ENCODE measurements at places on chromosomes 1 and 21.

GRCh38 chr21:46322351-46323226 is 1.1 kb downstream of the C21orf58 start:
- DNase-seq, result peak; percentile 21

GRCh38 chr21:44049182-44049581 is 37.1 kb downstream of the TRAPPC10 start:
- no peak for DNase-seq

DNA sequence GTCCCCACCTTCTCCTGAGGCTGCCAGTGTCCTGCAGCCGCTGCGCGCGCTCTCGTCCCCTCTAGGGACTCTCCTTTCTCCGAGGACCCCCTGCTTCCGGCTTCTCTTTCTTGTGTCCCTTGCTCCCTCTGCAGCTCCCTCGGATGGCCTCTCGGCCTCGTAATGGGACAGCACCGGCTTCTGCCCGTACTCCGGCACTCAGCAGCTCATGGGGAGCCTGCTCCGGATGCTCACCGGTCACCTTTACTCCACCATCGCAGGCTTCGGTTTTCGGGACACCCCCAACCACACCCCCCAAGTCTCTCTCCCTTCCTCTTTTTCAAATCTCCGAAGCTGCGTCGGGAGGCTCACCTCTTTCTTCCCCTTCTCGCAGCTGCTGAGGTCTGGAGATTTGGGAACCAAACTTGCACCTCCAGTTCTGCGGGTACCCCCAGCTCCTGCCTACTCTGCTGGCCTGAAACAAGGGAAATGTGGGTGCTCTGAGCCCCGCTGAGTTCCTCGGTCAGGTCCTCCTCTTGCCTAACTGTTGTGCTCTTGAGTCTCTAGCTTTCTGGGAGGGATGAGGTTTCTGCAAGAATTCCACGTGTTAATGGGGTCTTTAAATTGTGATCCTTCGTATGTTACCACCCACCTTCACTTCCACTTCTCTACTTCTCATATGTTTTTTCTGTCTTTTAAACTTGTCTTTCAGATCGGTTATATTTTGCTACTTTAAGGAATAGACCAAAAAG is 930 bp downstream of the CDC14A start:
- DNase-seq, result peak; percentile 28

GRCh38 chr21:25862112-25862511 is 127.3 kb downstream of the GABPA start:
- no peak for DNase-seq

DNA sequence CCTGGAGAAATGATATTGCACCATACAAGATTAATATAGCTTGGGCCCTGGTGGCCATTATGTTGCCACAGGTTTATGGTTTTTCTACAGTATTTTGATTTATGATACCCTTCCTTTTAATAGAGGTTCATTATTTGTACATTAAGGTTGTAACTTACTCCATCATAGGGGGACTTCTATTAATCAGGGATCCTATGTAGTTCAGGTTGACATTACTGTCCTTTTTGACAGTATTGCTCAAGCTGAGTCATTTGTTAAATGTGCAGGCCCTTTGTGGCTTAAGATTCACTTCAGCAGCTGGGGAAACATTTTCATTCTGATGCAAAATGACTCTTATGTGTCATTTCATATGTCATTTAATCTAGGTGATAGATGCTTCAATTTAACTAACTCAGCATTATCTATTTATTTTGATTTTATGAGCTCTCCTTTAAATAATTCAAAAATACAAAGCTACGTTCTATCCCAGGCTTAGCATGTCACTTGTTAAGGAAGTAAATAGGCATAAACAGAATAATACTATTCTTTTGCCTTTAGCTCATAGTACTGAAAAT is 686.9 kb upstream of the NCAM2 start:
- peak; percentile 43 for DNase-seq

DNA sequence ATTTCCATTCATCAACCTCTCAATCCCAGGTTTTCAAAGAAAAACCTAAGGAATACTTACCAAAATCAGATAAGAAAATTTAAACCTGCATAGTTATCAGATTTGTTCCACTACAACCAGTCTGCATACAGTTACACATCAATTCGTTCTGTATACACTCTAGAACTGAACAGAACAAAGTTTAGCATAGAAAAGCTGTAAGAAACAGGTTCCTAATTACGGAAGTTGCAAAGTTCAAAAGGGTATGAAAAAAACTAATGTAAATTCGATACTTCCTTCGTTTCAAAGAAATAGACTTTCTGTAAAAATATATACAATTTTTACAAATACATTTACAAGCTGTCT is 3.1 kb downstream of the MCL1 start:
- DNase-seq, result no peak

DNA sequence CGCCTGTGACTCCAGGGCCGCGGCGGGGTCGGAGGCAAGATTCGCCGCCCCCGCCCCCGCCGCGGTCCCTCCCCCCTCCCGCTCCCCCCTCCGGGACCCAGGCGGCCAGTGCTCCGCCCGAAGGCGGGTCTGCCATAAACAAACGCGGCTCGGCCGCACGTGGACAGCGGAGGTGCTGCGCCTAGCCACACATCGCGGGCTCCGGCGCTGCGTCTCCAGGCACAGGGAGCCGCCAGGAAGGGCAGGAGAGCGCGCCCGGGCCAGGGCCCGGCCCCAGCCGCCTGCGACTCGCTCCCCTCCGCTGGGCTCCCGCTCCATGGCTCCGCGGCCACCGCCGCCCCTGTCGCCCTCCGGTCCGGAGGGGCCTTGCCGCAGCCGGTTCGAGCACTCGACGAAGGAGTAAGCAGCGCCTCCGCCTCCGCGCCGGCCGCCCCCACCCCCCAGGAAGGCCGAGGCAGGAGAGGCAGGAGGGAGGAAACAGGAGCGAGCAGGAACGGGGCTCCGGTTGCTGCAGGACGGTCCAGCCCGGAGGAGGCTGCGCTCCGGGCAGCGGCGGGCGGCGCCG is at the start of gene SIM2:
Gene SIM2 (plus strand): TSS at position 135 of the 565 bp plus-strand sequence. CDS start 632 bp downstream, outside the sequence.
- no peak for DNase-seq

GRCh38 chr1:226061068-226061840 is 1.3 kb upstream of the H3-3A start:
- DNase-seq, result peak; percentile 35

DNA sequence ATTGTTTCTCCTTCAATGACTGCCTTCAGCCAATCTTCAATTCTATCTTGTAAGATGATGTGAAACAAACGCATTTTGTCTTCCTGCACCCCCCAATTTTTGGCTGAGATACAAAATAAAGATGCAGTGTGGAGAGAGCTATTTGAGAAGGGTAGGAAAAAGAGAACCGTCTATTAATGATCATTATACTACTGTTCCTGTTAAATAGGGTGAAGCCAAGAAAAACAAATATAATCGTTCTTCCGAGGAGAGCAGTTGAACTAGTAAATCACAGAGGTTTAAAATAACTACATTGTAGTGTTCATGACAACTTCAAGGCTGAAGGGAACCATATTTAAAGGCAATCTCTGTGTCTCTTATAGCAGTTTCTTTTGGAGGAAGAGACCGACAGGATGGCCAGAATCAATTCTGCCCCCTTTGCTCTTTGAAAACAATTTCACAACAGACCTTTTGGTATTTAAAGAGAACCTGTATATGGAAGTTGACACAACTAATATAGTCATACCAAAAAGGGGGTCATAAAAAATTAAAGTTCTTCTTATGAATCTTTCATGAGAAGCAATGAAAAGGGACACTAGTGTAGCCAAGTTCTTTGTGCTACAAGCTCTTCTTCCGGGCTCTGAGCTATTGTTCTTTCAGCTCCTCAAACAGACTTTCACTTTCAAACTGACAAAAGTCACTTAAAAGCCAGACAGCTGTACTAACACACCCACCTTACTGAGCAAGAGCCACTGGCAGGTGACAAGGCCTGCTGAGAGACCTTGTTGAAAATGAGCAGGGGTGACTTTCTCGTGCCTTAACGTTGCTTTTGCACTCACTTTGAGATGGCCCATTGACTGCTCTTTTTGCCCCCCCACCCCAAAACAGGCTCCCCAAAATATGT is 30.9 kb downstream of the PROX1 start:
- peak; percentile 86 for DNase-seq

GRCh38 chr1:226548256-226549093 is at the start of gene STUM:
Gene STUM, plus strand, starts transcription at chr1:226548764. Its CDS starts 141 bp downstream, at chr1:226548905.
- DNase-seq, result peak; percentile 57

- DNase-seq, result no peak
Observed at GRCh38 chr1:16612332-16613172, 812 bp downstream of the NBPF1 start.

GRCh38 chr21:16085421-16085820 is 355.6 kb downstream of the USP25 start:
- no peak for DNase-seq

DNA sequence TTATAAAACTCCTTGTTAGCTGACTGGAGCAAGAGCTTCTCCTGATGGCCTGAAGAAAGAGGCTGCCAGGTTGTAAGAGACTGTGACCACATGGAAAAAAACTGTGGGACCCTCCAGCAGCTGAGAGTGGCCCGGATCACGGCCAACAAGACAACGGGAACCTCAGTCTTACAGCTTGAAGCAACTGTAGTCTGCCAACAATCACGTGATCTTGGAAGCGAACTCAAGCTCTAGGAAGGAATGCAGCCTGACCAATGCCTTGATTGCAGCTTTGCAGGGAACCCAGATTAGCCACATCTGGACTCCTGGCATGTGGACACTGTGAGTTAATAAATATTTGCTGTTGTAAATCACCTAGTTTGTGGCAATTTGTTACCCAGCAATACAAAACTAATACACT is 442.6 kb upstream of the PRMT6 start:
- no peak for DNase-seq

GRCh38 chr1:225863167-225863566 is 19.0 kb downstream of the TMEM63A start:
- DNase-seq, result no peak

DNA sequence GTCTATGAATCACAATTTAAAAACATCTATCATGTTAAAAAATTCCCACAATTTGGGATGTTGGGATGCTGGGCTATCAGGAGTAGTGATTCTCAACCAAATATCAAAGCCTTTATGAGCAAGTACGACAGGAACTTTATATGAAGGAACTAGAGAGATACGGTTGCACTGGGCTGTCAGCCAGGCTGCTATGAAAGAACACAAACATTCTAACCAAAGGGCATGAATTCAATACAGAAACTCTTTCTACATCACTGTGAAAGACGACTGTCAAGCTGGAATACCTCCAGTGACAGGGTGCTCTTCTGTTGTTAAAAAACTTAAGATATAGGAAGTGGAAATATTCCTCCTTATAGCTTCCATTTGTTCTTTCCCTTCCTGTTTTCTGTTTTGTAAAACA is 9.8 kb downstream of the CACNA1E start:
- DNase-seq, result no peak

DNA sequence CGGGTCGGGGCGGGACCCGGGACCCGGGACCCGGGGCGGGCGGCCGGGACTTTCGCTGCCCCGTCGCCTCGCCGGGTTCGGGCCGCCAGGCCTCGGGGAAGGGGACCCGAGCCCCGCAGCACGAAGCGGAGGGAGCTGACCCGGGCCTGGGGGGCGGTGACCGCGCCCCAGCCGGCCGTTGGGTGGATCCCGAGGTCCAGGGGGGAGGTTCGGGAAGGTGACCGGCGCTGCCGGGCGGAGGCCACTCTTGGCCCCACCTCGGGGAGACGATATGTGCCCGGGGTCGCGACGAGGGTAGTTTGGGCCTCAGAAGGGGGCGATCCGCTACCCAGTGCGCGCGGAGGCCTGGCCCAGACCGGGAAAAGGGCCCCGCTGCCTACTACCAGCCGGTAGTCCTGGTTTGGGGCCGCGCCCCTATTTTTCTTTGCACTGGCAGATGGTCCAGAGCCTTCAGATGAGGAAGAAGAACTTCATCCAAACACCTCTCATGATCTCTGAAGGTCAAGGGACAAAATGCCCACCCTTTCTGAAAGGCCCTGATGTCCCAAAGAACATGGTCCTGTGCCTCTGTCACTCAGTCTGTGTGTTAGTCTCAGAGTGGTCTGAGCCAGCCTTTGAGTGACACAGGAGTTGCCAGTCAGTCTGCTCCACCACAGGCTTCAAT is 766 bp downstream of the AGO4 start:
- no peak for DNase-seq

DNA sequence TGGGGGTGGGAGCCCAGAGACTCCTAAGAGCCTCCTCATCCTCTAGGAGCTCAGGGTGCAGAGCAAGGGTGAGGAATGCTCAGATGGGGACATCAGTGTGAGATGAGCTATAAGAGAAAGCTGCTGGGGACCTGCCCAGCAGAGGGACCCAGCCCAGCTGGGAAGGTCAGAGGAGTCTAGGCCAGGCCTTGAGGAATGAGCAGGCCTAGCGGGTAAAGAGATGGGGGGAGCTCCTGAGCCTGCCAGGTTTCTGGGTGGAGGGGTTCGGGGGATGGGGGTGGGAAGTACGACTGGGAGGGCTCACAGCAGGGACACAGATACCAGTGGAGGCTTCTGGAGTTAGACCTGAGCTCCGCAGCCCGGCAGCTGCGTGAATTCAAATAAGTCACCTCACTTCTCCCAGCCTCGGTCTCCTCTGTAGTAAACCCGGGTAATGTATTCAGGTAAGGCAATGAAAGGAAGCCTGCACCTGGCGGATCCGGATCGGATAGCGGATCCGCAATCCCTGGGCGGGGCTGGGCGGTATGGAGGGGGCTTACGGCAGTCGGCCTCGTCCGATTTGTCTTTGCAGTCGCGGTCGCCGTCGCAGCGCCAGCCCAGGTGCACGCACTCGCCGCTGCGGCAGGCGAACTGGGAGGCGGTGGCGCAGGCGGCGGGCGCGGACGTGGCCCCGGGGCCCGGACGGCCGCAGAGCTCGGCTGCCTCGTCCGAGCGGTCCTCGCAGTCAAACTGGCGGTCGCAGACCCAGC is 38.0 kb upstream of the MAGOH start:
- DNase-seq, result no peak

DNA sequence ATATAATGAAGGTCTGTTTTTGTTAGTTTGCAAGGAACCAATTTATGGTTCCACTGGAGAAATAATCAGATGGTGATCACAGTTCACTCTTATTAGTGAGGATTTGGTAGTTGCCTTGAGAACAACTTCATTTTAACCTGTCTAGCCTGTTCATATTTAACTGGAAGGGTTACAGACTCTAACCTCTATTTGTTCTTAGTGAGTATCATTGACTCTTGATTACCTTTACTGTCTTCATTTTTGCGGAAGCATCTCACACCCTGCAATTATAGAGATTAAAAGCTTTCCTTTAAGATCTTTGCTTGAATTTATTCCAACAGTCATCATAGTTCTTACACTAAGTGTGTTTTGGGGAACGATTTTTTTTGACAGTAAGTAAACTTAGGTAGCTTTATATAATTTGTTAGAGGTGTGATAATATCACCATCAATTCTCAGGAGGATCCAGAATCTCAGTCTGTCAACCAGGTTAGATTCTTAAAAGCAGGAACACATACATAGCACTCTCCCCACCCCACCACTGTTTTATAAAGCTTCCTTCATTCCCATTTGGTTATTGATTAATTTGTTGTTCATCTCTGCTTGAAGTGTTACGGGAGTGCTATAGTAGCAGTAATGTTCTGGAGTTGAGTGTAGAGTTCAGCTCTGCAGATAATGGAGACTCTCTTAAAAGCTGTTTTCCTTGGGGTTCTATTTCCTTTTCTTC is 30.1 kb downstream of the B3GALT2 start:
- no peak for DNase-seq
